Right ventricle myocardium superior (tissue), 1 donor: ENCODE measurements at places on chromosomes 5 and 9.
A peak's percentile ranks its signal among the peaks of the same experiment; 100 is the strongest.

GRCh38 chr5:171107669-171108068 lies 201.4 kb upstream of the TLX3 start:
- no peak for DNase-seq

DNA sequence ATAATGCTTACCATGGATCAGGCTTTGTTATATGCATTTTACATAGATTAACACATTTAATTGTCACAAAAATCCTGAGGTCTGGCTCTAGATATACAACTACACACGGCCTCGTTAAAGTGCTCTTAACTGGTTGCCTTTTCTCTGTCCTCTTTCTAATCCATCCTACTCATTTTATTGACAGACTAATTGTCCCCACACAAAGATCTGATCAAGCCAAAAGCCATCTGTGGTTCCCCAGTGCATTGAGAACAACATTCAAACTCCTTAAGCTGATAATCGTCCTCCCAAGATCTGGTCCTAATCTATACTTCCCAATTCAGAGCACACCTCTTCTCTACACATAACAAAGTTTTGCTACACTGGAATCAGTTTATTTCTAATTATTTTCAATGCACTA lies 23.9 kb upstream of the PPP2R2B start:
- DNase-seq = no peak

GRCh38 chr5:154647114-154647760 lies 107.9 kb upstream of the LARP1 start:
- peak; percentile 66 for DNase-seq

- no peak for DNase-seq
Observed at GRCh38 chr5:61496446-61496845, 164.4 kb downstream of the ZSWIM6 start.

DNA sequence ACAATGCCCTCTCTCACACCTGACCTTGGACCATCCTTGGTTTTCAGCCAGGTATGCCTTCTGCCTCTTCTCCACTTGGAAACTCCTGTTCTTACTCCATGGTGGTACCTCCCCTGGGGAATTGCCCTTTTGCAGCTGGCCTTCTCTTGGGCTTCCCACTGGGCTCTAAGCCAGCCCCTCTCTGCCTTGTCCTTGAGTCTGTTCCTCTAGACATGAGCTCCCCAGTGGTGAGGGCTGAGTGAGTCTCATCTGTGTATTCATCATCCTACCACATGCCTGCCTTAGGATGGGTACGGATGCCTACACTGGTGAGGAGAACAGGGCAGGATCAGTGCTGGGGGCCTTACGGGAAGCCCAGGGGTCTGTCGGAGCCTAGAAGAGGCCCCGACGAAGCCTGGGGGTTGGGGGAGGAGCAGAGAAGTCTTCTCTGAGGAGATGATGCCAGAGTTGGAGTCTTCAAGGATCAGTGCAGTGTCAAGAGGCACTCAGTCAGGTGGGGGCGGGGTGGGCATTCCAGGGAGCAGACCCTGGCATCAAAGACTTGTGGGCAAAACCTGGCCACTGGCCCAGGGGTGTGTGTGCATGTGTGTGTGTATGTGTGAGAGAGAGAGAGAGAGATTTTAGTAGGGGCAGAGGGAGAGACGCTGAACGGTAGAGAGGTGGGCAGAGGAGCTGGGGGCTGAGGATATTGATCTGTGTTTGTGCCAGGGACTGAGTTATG lies 5.2 kb upstream of the CRB2 start:
- no peak for DNase-seq

DNA sequence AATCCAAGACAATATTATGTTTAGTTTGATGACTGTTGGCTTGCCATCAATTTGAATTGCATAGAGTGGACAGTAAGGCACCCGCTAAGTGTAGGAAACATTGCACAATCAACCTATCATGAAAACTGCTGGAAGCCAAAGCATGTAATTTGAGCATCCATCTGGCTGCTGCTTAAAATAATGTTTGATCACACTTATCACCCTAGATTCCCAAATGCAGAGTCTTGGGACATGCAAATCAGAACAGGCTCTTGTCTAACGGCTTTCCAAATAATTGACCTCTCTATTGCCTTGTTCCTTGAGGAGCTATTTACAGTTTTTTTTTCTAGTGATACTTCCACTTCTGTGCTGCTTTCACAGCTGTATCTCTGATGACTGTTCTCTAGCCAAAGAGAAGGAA lies 342.1 kb downstream of the PRR16 start:
- DNase-seq = no peak

GRCh38 chr9:126697330-126697729 lies 83.6 kb downstream of the LMX1B start:
- peak; percentile 31 for DNase-seq
